Stimulated activated naive CD4-positive, alpha-beta T cell (primary cell): ENCODE measurements at places on chromosomes 7 and 10.

- no peak for DNase-seq
Measured at GRCh38 chr7:101174322-101174854, 5.7 kb downstream of the NAT16 start.

DNA sequence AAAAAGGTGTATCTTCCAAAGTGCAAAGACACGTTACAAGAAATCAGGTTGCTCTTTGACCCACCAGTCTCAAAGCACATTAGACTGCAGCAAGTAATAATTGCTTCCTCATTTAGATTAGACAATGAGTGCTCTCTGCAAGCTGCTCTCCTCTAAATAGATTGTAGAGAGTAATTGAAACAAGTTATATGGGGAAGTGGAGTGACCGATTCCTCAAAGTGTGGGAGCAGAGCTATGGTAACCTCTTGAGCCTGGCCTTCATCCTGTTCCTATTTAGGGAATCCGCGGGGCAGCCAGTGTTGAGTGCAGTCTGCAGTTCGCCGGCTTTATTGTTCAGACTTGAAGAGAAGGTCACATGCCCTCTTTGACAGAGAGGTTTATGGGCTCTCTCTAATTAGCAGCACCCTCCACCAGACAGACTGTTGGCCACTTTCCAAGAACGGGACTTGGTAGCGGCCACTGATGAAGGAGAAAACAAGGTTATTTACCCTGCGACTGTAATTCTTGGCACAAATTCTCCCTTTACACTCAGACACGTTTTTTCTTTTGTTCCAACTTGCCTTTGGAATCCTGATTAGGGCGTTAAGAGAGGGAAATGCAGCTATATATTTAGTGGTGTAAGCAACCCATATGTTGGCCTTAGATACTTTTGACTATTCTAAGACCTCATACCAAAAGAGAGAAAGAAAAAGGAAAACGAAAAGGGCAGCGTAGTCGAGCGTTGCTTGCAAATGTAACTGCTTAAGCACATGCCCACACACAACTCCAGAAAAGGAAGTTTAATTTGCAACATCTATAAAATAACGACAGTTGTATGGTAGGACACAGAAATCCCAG lies 107.5 kb downstream of the REEP3 start:
- peak; percentile 4 for DNase-seq

DNA sequence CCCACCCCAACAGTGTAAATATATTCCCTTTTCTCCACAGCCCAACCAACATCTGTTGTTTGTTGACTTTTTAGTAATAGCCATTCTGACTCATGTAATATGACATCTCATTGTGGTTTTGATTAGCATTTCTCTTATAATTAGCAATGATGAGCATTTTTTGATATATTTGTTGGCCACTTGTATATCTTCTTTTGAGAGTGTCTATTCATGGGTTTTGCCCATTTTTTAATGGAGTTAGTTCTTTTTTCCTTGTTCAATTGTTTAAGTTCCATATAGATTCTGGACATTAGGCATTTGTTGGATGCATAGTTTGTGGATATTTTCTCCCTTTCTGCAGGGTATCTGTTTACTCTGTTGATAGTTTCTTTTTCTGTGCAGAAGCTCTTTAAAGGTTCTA lies 340.1 kb downstream of the NXPH1 start:
- no peak for DNase-seq

DNA sequence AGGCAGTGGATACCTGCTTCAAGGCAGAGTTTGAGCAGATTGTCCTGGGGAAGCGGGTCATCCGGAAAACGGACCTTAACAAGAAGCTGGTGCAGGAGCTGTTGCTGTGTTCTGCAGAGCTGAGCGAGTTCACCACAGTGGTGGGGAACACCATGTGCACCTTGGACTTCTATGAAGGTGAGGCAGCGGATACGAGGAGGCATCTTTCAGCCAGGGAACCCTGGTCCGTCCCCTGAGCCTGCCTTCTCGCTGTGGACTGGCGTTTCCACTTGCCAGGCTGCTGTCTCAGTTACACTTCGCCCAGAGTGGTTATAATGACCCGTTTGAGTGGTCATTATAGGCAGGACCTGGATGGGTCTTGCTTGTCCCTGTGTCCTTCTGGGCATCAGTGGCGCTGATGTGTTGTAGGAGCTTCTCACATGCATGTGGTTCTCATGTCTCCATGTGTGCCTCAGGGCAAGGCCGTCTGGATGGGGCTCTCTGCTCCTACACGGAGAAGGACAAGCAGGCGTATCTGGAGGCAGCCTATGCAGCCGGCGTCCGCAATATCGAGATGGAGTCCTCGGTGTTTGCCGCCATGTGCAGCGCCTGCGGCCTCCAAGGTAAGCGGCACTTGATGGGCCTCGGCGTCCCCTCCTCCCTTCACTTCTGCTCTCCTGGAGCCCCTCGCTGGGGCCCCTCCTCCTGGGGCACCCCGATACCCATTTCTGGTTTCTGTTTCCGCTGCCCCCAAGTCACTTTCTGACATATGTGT lies 18.0 kb downstream of the UPP1 start:
- no peak for DNase-seq

- no peak for DNase-seq
Measured at GRCh38 chr10:97640868-97641811, 669 bp downstream of the PI4K2A start.

DNA sequence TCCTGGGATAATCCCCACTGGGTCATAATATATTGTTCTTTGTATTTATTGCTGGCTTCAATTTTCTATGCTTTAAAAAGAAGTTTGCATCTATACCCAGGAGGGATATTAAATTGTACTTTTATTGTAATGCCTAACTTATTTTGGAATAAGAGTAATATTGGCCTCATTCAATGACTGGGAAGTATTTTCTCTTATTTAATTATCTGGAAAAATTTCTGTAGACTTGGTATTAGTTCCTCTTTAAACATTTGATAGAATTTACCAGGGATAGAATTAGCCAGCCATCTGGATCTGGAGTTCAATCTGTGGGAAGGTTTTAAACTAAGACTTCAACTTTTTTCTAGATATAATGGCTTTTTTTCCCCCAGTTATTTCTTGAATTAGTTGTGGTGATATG lies 115.2 kb upstream of the ZNF32 start:
- DNase-seq = no peak

GRCh38 chr7:155979566-155979965 lies 167.3 kb upstream of the SHH start:
- DNase-seq = no peak

DNA sequence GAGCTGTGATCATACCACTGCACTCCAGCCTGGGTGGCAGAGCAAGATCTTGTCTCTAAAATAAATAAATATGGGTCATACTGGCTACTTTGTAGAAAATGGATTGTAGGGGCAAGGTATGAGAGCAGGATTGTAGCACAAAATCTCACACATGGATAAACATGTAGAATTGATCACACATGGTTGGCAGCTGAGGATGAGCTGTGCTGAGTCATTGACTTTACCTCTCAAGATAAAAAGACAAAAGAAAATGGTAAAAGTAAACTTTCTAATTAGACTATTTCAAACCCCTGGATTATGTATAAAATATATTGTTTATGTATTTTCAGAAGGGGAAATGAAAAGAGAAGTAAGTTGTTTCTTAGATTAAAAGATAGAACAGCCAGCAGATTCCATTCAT lies 69.3 kb downstream of the APBB1IP start:
- DNase-seq = no peak

DNA sequence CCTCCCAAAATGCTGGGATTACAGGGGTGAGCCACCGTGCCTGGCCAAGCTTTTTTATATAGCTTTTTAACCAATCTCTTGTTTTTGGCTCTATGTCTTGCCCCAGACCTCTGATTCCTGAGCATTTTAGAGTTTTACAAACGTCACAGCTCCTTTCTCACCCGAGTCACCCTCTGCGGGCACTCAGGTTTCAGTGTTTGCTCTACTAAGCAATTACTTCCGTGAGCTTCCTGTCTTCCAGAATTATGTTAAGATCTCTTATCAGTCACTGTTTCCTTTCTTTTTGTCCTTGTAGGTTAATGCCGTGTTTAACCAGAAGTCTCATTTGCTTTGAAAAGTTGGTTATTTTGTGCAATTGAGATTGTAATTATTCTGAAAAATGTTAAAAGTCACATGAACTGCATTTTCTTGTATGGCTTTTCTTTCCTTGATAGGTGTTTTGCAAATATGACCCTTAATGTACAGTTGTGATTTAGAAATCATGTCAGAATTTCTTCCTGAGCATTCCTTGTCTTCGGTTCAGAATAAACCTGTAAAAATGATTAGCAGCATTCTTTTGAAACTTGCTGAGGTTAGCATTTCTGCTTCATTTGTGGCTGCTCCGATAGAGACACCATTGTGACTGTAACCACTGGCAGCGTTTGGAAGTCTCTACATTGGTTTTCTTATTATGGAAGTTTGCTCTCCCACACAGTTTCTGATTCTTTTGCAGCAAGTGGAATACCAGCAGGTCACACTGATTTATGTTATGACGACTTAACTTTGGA lies 4.5 kb upstream of the HKDC1 start:
- DNase-seq = no peak

DNA sequence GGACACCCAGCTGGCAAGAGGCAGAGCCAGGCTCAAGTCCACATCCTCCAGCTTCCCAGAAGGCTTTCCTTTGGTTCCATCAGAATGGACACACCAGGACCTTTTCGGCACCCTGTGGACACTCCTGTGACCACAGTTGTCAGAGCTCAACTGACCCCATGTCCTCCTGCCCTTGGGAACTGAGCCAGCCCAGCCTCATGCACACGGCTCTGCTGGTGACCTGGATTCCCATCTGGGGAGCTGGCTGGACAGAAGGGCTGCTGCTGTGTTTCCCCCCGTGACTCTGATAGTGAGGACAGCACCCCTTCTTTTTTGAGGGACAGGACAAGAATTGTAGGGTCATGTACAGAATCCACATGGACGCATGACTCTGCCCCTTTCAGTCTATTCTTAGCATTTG lies 289.2 kb downstream of the WDR37 start:
- DNase-seq = no peak

GRCh38 chr10:59622320-59623132 lies 87.1 kb downstream of the SLC16A9 start:
- no peak for DNase-seq

DNA sequence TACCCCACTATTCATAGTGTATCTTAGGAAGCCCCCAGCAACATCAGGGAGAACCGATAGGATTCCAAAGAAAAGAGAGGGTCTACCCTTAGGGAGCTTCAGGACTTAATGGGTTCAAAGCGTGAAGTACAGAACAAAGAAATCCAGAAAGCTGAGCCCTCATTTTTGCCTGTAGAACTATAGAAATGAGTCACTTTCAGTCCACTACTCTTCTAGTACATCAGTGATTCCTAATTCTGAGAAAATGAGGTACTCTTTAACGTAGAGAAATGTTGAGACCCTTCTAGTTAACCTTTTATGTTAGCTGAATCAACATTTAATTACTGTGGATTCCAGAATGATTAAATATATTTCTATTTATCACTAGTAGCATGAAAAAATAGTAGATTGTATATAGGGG lies 1.8 kb downstream of the TDRD1 start:
- DNase-seq = no peak

DNA sequence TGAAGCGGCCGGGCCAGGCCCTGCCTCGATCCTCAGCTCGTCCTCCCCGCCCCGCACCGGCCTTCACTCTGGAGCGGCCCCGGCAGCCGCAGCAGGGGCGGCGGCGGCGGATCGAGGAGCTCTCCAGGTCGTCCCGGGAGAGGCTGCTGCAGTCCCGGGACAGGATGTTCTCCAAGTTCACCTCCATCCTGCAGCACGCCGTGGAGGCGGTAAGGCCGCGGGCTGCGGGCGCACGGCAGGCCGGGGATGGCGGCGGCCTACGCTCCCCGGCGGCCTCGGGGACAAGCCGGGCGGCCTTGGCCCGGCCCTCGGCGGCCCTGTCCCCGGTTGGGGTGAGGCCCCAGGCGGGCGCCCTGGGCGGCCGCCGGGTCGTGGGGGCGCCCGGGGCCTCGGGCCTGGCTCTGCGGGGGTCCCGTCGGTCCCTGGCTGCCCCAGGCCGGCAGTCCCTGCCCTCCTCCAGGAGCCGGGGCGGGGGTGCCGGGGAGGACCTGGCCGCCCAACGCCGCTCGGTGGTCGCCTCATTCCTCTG lies 399 bp downstream of the FHIP2A start:
- DNase-seq = peak; percentile 54

- DNase-seq = no peak
Measured at GRCh38 chr7:17391366-17391765, 92.9 kb downstream of the AHR start.

DNA sequence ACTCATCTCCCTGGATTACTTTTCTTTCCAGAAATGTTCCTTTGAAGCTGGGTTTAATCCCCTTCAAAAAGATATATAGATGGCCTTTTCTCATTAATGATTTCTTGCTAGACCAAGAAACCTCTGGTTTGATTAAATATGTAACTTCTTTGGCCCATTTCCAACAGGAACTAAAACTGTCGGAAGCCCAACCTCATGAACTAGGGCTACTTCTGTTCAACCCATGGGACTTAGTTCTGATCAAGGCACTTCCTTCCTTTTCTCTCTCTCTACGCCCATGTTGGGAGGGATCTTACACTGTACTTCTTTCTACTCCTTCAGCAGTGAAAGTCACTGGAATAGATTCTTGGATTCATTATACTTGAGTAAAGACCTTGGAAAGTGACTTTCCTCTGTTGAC lies 83.6 kb downstream of the TMEM106B start:
- no peak for DNase-seq

DNA sequence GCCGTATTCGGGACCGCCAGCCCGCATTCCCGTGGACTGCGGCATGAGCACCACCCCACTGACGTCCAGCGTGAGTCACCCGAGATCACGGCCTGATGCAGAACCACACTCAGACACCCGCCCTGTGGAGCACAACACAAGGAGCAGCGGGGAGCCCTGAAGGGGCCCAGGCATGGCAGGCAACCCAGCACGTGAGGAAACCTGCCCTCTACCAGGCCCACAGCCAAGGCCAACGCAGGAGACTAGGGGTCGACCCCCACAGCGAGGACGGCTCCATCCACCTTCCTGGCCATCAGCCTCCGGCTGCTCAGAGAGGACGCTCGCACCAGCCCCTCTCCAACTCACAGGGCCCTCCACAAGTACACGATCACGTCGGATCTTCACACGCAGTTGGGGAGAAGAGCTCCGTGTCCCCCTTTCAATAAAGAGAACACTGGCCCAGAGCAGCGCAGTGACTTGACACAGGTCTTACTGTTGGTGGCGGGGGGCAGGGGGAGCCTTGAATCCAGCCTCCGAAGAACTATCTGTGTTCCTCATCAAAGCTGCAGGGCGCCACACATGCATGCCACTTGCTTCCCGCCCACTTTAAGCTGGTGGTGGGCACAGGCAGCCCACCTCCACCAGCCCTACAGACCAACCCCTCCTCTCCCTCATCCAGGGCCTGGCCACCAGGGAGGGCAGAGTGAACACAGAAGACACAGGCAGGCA lies 22.0 kb downstream of the MAD1L1 start:
- DNase-seq = no peak

- no peak for DNase-seq
Measured at GRCh38 chr7:48351900-48352299, 180.6 kb downstream of the ABCA13 start.
